ENCODE measurements at places on chromosomes 1 and 21. TPM values are rescaled to one million over a fixed set of nuclear protein-coding genes. Genes with fewer than 3 reads are reported as not detected.

Gene SPRR1A
- total RNA-seq, result not detected

Gene FCRL3
- 1.5 TPM for total RNA-seq

Gene S100A7A
- not detected for total RNA-seq

Gene GBP6
- 1.3 TPM for total RNA-seq

Gene TPM3
- 433 TPM for total RNA-seq
